ENCODE measurements at places on chromosomes 3 and 15.
A peak's percentile ranks its signal among the peaks of the same experiment; 100 is the strongest.

DNA sequence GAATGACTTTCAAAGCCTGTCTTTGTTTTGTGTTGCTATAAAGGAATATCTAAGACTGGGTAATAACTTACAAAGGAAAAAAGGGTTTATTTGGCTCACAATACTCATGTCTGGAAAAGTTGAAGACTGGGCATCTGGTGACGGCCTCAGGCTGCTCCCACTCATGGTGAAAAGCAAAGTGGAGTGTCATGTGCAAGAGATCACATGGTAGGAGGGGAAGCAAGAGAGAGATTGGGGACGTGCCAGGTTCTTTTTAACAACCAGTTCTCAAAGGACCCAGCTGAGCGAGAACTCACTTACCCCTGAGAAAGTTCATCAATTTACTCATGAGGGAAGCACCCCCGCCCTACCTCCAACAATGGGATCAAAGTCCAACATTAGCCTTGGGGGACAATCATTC lies 929.4 kb downstream of the ROBO1 start:
- no peak for DNase-seq

DNA sequence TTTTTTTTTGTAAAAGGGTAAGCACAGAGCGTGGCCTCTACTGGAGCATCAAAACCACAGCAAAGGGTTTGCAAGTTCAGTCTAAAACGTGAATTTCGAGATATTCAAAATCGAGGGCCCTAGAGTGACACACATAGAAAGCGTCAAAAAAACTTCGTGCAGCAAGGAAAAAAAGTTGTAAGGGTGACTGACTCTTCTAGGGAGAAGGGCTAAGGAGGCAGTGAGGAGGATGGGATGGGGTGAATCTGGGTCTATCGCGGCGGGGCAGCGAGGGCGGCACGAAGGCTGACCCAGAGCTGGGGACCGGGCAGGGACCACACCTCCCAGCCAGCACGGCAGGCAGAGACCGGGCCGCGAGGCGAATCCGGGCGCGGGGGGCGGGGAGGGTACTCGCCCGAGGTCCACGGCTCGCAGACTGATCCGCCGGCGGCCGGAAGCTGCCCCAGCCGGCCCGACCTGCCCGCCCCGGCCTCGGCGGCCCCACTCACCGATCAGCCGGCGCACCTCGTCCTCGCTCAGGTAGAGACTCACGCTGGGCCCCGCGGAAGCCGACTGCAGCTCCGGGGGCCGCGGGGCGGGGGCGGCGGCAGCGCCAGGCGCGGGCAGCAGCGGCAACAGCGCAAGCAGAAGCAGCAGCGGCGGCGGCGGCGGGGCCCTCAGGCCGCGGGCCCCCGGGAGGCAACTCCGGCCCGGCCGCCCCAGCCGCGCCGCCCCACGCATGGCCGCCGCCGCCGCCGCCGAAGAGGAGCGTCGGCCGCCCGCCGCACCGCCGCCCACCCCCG lies 533 bp downstream of the RYK start:
- DNase-seq: peak; percentile 29

GRCh38 chr3:13420831-13421765 lies 976 bp upstream of the NUP210 start:
- peak; percentile 83 for DNase-seq

GRCh38 chr3:57094575-57094974 lies 34.1 kb downstream of the SPATA12 start:
- DNase-seq: no peak

GRCh38 chr3:14857506-14857905 lies 38.7 kb downstream of the FGD5 start:
- DNase-seq: no peak

GRCh38 chr3:190886945-190887344 lies 24.5 kb upstream of the GMNC start:
- no peak for DNase-seq

GRCh38 chr15:34472947-34473346 lies 35.3 kb upstream of the GOLGA8A start:
- DNase-seq: no peak

All from activated CD4-positive, alpha-beta T cell treated with anti-CD3 and anti-CD28 coated beads, Interleukin-2, Interleukin-4, amounts not matched to agents 100 ng/mL and 50 ng/mL, durations not matched to agents 16 hours and 8 hours (primary cell).